ENCODE measurements at places on chromosomes 6 and 20.

DNA sequence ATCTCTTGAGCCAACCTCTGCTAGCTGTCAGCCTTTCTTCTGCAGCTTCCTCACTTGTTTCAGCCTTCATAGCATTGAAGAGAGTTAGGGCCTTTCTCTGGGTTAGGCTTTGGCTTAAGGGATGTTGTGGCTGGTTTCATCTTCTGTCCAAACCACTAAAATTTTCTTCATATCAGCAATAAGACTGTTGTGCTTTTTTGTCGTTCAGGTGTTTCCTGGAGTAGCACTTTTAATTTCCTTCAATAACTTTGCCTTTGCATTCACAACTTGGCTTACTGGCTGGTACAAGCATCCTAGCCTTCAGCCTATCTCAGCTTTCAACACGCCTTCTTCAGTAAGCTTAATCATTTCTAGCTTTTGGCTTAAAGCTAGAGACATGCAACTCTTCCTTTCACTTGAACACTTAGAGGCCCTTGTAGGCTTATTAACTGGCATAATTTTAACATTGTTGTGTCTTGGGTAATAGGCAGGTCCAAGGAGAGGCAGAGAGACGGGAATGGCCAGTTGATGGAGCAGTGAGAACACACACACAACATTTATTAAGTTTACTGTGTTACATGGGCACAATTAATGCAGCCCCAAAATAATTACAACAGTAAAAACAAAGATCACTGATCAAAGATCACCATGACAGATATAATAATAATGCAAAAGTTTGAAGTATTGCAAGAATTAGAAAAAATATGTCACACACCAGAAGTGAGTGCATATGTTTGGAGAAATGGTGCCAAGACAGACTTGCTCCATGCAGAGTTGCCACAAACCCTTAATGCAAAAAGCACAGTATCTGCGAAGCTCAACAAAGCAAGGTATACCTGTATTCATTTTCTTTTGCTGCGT is 98.6 kb downstream of the HIVEP1 start:
- DNase-seq, result no peak

- DNase-seq, result no peak
These were observed 137.2 kb downstream of the EDN3 start for GRCh38 chr20:59437601-59438031.

- DNase-seq, result no peak
These were observed 328.5 kb upstream of the AGPAT4 start for GRCh38 chr6:161602359-161602758.

DNA sequence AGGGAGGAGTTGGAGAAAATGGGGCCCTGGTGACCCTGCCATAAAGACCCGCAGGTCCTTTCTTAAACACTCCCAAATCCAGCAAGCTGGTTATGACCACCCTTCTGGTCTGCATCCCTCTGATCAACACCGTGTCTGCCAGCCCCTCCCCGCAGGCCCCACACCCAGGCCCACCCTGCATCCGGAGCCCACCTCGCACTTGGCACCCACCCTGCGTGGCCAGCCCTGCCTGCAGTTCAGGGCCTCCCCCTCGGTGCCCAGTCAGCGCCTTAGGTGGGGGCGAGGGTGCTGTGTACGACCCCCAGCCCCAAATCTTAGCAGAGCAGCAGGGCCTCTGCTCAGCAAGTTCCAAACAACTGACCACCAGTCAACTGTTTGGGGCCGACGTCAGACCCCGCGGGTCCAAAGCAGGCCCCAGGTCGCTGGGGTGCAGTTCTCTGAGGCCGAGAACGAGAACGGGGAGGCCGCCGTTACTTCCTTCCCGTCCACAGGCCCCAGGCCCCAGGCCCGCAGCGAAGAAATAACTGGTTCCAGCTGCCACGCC is 1.2 kb downstream of the ACSS1 start:
- peak; percentile 69 for DNase-seq

- DNase-seq, result no peak
These were observed 4.2 kb downstream of the RIMS4 start for GRCh38 chr20:44805979-44806620.

GRCh38 chr6:31574106-31575061 is 981 bp upstream of the TNF start:
- no peak for DNase-seq

DNA sequence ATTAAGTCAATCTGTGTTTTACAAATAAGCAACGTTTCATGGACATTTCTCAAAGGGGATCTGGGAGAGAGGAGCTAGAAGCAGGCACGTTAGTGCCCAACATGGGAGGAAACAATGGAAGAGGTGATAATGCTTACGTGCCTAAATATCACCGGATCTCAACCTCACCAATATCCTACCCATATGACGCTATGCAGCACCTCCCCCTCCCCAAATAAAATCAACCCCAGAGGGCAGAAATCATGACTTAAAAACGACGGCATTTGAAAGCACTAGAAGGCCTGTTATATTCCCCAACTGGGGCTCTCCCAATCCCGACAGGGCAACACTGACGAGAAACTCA is 425 bp downstream of the HBS1L start:
- no peak for DNase-seq

DNA sequence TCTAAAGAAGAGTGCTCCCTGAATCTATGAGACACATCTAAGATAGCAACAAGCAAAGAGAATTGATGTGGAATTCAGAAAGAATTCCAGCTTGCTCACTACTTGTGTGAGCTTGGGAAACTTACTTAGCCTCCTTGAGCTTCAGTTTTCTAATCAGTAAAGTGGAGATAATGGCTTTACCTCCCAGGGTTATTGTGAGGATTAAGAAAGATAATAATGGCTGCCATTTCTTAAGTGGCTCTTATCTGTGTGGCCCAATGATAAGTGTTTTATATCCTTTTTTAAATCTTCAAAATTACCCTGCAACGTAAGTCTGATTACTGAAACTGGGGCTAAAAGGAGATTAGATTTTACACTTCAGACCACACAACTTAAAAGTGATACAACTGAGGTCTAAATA is 418.5 kb downstream of the LMBRD1 start:
- DNase-seq, result no peak

DNA sequence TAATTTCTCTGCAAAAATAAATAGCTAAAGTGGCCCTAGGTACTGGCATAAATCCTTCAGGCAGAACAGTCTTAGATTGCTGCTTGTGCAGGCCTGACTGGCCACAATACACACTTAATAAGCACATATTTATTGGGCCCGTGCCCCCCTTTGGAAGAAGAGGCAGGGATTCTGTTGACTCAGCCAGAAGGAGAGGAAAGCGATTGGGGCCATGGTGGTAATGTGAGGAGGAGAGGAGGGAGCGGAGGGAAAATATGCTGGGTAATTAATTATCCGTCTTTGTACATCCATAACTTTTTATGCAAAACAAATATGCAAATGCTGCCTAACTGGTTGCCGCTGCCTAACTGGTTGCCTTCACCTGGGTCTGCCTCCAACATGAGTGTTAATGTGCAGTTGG is 36.2 kb downstream of the CD40 start:
- DNase-seq, result no peak

- no peak for DNase-seq
These were observed 27.0 kb downstream of the SLC17A1 start for GRCh38 chr6:25804804-25805203.

DNA sequence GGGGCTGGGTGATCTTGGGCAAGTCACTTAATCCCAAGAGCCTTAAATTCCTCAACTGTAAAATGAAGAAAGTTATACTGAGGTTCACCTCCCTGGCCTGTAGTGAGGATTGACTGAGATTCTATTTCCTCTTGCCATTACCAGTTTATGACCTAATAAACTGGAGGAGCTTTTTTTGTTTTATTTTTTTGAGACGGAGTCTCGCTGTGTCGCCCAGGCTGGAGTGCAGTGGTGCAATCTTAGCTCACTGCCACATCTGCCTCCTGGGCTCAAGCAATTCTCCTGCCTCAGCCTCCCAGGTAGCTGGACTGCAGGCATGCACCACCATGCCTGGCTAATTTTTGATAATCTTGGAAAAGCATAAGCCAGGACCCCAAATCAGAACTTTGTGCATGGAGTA is 161.4 kb upstream of the SNX9 start:
- DNase-seq, result no peak

GRCh38 chr6:2220154-2220553 is 25.3 kb downstream of the GMDS start:
- no peak for DNase-seq

- DNase-seq, result no peak
These were observed 255.3 kb upstream of the POU3F2 start for GRCh38 chr6:98579079-98579478.

- DNase-seq, result no peak
These were observed 110.4 kb downstream of the BANF2 start for GRCh38 chr20:17810062-17810631.

DNA sequence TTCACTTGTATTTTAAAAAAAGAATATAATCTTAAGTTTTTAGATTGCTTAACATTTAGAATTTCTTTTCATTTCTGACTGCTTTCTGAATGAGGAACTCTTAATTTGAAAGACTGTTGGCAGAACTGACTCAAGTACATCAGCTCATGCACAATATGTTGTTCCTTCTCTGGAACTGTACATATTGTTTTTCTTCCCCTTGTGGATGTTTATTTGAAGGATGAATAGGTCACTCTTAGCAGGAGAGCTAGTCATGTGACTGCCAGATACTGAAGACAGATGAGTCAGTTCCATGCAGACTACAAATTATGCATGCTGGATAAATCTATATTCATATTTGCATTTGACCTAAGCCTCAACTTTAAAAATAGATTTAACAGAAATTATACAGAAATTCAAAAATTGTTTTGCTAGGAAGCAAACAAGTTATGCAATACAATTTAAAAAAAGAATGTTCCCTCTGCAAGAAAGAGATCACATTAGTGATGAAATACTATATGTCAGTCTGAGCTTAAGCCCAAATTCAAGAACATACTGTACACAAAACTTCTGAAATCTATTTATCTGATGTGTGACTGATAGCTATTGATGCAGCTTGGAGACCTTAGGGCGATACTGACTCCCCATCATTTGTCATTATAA is 1274.9 kb upstream of the GJE1 start:
- no peak for DNase-seq

- no peak for DNase-seq
These were observed 26.2 kb downstream of the BCAS1 start for GRCh38 chr20:54044156-54044555.

GRCh38 chr6:110537208-110538123 is 61.1 kb upstream of the SLC22A16 start:
- DNase-seq, result no peak

DNA sequence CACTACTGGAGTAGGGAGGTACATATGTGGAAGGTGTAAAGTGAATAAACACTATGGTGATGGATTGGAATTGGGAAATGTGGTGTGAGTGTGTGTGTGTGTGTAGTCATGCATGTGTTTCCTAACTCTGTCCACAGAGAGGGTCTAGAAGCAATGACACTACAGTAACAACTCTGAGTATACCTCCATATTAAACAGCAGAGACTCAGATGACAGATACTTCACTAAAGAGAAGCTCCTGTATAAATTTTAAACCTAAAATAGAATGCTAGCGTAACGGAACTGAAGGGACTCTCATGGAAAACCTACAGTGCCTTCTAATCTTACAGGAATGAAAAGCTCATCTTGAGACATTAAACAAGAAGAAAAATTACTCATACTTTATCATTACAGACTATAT is 150.5 kb downstream of the SLC16A10 start:
- DNase-seq, result no peak

DNA sequence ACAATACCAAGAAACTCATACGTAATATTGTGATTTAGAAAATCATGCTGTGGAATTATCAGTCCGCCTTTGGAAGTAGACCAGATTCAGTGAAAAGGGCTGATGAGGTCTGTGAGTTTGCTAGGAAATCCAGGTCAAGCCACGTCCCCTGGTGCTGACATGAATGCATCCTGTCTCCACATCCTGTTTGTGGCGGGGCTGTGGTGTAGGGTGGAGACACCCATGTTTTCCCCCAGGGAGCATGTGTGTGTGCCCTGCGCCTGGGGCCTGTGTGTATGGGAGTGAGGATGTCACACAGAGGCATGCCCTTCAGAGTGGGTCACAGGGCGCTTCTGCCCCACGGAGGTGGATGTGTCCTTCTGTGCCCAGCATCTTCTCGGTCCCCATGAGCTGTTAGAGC is 109.1 kb downstream of the SASH1 start:
- no peak for DNase-seq

DNA sequence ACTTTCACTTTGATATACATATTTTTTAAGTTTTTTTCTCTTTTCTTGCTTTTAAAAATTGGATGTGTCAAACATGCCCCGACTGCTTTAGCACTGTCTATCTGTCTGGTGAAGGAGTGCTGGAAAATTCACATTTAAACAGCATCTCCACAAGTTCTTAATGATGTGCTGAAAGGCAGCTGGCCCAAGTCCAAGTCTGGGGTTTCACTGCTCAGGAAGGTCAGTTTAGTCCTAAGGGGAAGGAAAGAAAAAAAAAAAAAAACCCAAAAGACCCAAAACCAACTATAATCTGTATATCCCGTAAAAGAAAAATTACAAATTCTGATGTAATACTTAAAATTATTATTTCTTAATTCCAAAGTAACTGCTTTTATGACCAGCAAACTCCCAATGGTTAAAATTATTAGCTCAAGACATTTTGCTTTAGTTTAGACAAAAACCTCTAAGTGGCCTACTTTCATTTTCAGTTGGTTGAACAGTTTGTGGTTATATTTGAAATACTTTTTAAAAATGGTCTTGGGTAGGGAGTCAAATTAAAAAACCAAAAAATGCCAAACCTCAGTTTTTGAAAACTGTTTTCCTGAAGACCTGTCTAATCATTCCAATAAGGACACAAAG is 79.5 kb upstream of the PREP start:
- DNase-seq, result no peak

GRCh38 chr20:61271312-61272231 is 19.5 kb downstream of the CDH4 start:
- DNase-seq, result no peak

DNA sequence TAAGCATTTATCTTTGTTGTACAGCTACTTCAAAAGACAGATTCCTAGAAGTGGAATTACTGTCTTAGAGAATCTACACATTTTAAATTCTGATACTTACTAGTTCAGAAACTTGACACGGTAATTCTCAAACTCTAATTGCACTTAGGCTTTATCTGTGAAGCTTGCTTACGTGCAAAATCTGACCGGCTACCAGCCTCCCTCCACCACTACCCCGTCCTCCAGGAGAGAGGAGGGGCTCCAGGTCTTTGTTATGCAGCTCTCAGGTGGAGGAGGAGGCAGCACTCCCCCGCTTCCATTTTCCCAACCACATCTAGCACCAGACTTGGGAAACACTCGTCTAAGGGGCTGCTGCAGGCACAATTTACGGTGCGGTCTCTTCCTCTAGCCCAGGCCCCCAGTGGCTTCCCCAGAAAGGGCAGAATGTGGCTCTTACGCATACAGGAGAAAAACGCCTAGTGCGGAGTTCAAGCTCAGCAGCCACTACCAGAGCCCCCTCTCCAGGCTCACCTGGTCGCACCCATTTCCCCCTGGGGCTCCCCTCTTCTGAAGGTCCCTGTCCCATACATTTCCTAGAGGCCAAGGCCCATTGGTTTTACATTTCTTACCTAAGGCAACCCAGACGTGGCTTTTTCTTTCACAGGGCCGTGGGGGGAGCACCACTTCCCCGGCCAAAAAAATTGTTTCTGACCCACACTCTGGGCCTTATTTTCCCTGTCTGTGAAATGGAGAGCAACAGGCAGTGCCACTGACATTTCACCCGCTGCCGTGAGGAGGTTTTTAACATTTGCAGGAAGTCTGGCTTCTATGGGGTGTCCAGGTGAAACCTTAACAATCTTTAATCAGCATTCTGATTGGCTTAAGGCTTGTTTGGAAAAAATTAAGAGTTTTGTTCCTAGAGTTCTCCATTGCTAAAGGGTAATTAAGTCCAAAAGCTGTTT is 1.6 kb upstream of the TGIF2 start:
- DNase-seq, result no peak

- DNase-seq, result peak; percentile 87
These were observed 161.8 kb upstream of the SCGN start for GRCh38 chr6:25490018-25490801.

- DNase-seq, result no peak
These were observed 2.0 kb downstream of the ZNF318 start for GRCh38 chr6:43367245-43367984.

GRCh38 chr6:158803733-158804143 is 15.4 kb downstream of the EZR start:
- no peak for DNase-seq

All from mucosa of descending colon (tissue), 3 donors.